NCI-H526 (cell line): ENCODE measurements at places on chromosomes 11 and 22.
A peak's percentile ranks its signal among the peaks of the same experiment; 100 is the strongest.

DNA sequence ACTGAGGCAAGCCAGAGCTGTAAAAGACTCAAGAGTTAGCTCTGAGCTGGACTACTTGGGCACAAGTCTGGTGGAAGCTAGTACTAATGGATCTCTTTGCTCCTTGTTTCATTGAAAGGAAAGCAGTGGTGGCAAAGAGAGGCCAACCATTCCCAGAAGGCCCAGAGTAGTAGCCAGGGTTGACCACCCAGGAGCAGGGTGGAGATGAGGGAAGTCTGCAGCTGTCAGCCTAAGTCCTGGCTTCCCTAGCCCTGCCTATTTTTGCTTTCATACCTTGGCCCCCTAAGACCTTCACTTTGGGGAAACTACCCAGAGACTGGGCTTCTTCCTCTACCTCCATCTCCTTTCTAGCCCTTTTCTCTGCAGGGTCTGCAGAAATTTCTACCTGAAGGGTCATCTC lies 155.0 kb upstream of the NCAM1 start:
- DNase-seq = peak; percentile 54

DNA sequence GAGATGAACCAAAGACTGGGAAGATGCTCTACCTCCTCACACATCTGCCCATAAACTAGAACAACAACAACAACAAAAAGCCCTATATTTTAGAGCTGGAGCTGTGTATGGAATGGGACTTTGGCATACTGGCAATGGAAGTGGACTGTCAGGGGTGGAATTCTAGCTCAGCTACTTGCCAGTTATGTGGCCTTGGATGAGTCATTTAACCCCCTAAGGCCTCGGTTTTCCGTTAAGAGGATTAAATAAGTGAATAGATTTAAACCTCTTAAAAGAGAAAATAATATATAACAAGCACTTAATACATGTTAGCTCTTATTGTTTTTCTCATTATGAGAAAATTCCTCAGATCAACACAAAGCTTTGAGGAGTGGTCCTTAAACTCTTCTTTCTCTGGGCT lies 195.0 kb downstream of the KIF18A start:
- no peak for DNase-seq

DNA sequence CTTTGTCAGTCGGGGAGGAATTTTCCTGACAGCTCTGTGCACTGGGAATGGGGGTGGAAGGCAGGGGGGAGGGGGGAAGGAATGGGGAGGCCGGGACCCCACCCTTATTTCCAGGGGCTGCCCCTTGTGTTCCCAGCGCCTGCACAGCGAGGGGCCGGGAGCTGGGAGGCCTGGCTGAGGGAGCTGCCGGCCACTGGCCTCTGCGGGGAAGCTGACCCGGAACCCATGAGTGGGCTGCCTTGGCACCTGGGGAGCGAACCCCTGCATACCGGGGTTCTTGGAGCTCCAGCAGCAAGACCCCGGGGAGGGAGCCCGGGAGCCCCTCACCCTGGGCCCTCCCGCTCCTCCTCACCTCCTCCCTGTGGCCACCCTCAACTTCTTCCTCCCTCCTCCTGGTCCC lies 3.5 kb downstream of the H19 start:
- DNase-seq = no peak

GRCh38 chr11:107821199-107821927 lies 37.2 kb downstream of the SLC35F2 start:
- DNase-seq = no peak

GRCh38 chr11:64787526-64788320 lies 9.4 kb upstream of the SF1 start:
- DNase-seq = peak; percentile 34

DNA sequence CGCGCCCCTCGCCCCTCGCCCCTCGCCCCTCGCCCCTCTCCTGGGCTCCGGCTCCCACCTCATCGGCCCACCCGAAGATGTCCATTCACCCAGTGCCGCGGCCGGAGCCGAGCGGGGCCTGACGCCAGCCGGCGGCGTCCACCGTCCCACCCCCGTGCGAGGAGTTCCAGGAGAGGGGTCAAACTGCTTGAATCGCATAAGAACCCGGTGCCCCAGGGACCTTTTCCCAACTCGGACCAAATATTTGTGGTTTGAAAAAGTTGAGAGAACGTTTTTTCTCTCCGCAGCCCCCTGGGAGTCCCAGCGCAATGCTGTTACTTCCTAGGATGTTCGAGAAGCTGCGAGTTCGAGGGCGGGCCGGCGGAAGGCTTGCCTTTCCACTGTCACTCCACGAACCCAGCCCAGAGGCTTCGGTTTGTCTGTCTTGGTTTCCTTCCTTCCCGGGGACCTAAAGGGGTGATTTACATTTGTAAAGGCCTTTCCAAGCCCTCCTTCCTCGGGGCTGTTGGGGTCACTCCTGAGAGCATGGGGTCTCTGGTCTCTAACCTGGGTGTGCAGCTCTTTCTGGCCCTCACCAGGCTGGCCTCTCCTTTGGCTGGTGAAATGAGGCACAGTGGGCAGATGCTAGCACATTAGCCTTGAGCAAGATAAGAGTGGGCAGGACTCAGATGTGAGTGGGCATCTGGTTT lies 38.0 kb downstream of the ETS1 start:
- DNase-seq = no peak

- DNase-seq = no peak
Measured at GRCh38 chr11:11170352-11171084, 182.5 kb downstream of the CSNK2A3 start.

DNA sequence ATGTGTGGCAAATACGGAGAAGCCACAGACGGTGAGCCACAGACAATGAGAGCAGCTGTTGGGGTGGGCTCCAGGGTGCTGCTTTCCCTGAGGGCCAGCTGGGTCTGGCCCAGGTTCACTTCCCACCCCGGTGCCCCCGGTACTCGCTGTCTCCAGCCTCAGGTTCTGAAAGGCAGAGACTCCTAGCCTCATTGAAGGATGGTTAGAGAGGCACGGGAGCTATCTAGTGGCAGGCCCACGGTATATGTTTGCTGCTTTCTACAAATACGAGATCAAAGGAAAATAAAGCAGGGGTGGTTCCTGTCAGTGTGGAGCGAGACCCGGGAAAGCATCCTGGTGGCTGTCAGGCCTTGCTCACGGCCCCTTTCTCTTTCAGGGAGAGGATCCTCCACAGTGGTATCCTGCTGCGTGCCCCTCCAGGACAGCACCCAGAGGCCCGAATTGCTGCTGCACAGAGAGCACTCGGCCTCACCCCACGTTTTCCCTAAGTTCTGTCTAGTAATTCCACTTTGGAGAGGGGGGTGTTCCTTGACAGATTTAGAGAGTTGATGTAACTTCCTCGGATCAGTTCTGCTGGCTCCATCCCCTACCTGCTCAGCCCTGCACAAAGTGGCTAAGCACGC lies 3.0 kb downstream of the TMEM80 start:
- DNase-seq = no peak

DNA sequence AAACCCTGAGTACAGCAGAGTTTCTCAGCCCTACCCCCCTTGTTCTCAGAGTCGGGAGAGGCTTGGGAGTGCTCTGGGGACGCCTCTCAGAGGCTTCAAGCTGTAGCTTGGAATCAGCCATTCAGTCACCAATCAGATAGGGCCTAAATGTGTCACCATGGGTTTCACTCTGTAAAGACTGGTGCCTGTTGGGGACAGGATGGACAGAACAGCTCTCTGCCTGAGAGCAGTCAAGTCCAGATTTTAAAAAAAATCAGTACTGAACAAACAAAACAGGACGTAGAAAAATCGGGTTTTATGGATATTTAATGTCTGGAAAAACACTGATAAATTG lies 1.3 kb downstream of the FADD start:
- no peak for DNase-seq

DNA sequence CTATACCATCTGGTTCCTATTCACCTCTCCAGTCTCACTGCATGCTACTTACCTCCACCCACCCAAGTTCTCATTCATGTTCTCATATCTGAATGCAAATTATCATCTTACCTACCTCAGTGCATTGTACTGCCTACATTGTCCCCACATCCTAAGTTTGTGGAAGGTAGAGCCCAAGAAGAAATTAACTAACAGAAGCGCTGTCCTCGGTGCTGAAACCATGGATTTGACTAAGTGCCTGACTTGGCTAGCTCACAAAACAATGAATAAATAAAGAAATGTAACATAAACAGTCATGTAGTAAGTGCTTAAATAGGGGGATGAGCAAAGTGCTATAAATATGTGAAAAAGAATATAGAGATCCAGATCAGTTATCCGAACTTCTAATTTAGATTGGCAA lies 63.2 kb downstream of the GRIA4 start:
- DNase-seq = no peak

DNA sequence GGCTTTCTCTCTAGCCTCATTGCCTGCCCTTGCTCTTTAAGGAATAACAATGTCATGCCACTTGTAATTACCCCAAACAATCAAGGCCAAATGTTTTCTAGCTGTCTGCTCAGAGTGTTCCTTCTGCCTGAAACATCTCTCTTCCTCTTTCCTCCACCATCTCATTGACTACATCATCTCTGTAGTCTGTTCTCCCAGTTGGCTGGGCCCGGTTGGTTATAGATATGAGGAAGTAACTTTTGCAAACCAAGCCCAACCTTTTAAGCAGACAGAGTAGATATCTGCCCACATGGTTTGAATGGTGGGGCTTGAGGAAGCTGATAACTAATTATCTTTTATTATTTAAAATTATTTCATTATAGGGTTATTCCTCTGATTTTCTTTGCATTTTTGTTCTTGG lies 104.5 kb downstream of the NTM start:
- no peak for DNase-seq

GRCh38 chr11:134509381-134510232 lies 97.6 kb upstream of the B3GAT1 start:
- DNase-seq = no peak

DNA sequence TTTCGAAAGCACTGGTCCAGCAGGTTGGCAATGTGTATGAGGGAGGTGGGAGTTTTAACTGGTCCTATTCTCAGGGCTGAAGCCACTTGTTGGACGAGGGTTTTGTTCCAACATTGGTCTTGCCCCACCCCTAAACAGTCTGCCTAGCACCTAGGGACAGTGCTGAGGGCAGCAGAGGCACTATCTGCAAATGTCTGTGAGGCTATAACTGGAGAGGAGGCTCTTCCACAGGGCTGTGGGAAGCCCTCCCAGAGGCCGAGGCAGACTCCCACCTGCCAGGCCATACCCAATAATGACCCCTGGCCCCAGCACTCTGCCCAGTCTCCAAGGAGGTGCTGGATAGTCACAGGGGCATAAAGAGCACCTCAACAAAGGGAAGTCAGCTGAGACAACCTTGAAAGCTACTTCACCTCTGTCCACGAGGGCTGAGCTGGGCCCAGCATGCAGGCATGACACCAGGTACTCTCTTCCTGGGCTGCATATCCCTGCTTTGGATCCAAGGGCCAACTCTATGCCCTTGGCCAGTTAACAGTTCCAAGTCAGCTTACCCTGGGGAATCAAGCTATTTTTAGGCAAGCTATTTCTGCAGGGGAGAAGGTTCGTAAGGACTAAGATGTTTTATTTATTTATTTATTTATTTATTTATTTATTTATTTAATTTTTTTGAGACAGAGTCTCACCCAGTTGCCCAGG lies 40.2 kb upstream of the SLC25A1 start:
- no peak for DNase-seq

- DNase-seq = no peak
Measured at GRCh38 chr22:49007013-49007653, 820.5 kb downstream of the BRD1 start.

DNA sequence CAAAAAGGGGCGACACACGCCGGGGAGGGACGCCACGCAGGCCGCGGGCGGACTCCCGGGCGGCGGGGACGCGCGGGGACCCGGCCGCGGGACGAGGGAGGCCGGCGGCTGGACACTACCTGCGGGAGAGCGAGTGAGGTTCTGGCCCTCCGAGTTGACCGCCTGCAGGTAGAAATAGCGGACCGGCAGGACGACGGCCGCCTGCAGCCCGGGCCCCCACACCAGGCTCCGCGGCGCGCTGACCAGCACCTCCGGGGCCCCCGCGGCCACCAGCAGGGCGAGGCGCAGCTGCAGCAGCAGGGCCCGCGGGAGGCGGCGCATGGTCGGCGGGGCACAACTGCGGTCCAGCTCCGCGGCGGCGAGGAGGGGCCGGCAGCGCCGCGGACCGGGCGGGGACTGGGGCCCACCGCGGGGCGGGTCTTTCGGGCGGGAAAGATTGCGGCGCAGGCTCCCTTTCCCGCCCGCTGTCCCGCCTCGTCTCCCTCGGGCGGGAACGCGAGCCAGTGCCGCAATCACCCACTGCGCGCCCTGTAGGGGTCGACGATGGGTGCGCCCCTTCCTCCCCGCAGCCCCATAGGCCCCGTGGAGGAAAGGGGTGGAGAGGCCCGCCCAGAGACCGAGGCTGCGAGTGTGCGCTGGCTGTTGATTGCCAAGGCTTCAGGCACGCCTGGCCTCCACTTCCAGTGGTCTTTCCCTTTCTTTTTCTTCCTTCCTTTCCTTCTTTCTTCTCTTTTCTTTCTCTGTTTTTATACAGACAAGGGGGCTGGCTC lies at the start of gene POGLUT3:
TSS of gene POGLUT3 (minus strand) at position 339 of the 770 bp plus-strand sequence. CDS start at position 321, 18 bp downstream.
- DNase-seq = peak; percentile 36

- no peak for DNase-seq
Measured at GRCh38 chr11:77173494-77173893, 45.4 kb downstream of the MYO7A start.

GRCh38 chr11:14380947-14381561 lies 22.1 kb upstream of the RRAS2 start:
- peak; percentile 89 for DNase-seq

GRCh38 chr11:18322818-18323570 lies 627 bp downstream of the GTF2H1 start:
- peak; percentile 10 for DNase-seq

DNA sequence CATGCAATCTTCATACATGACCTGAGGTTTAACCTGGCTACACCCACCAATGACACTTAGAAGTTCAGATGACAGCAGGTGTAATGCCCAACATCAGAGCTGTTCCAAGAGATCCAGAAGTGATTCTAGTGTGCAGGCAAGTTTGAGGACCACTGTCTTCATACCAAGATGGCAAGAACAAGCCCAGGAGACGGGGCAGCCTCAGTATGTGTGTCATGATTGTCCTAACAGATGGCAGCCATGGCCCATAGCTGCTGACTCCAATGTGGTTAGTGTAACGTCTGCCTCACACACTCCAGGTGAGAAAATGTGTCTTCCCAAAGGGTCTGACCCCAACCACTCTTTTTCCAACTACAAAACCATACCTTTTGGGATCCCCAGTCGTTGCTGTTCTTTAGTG lies 97.3 kb downstream of the ETS1 start:
- no peak for DNase-seq

DNA sequence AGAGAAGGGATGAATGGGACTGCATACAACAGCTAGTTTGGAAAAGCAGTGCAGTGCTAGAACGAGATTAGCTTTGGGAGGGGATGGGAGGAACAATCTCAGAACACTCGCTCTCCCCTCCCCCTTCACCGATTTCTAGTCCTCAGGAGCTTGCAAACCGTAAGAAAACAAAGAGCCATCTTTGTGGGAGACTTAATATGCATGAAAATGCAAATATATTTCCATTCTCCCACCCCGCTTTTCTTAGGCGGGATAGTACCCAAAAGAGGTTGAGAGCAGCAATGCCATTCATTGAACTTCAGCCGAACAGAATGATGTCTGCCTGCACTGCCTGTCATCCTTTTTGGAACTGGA lies 1.1 kb downstream of the SPINDOC start:
- peak; percentile 89 for DNase-seq

GRCh38 chr11:127925475-127925874 lies 661.9 kb downstream of the ETS1 start:
- no peak for DNase-seq
